ENCODE measurements at places on chromosomes 1 and 21.

GRCh38 chr1:204578867-204579664 is 62.9 kb downstream of the MDM4 start:
- no peak for DNase-seq

DNA sequence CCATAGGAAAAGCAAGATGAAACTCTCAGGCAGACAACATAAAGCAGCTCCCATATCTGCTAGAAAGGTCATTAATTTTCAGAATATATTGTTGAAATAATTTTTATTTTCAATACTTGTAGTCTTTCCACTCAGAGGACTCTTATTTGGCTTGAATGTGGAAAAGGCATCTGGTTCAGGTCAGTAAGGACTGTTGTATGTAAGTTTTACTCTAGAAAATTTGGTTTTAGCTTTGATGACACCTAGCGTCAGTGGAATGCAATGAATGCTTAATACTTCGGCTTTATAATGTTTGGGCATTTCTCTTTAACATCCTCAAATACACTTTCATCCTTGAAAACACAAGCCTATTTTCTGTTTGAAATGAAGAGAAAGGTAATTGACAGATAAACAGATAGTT is 63.3 kb downstream of the LRRC40 start:
- no peak for DNase-seq

GRCh38 chr21:25420831-25421230 is 186.4 kb downstream of the MRPL39 start:
- DNase-seq, result no peak

DNA sequence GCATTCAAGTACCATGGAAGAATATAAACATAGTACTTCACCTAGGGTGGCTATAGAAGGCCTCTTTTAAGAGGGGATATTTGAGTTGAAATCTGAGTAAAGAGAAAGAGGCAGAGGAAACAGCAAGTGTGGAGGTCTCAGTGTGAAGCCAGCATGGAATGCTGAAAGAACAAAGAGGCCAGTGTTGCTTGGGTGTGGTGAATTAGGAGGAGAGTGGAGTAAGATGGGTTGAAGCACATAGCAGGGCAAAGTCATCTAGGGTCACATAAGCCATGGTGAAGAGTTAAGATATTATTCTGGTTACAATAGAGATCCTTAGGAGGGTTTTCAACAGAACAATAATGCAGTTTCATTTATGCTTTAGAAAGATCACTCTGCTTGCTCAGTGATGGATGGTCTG is 37.5 kb downstream of the C1orf141 start:
- DNase-seq, result no peak

DNA sequence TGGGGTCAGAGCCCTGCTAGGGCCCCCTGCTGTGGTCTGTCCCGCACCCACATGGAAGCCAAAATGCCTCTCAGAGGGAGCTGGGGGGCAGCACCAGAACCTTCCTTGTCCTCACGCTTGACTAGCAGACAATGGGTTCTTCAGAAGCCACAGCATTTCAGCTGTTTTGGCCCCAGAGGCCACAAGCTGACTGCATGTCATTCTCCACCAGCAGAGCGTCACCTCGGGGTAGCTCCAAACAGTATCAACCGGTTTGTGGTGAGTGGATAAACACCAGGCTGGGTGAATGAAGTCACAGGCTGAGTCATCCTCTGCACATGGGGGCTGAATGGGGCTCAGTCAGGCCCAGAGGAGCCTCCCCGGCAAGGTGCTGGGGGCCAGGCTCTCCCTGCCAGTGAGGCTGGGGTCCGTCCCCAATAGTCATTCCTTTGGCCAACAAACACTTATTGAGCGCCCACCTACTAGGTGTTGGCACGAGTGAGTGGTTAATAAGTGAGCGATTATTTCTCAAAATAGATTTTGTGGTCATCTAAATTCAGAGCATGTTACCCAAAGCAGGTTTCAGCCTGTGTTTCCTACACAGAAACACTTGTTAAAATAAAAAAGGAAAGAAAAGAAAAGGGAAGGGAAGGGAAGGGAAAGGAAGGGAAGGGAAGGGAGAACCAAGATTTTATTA is 9.1 kb downstream of the OLIG1 start:
- DNase-seq, result peak; percentile 5

DNA sequence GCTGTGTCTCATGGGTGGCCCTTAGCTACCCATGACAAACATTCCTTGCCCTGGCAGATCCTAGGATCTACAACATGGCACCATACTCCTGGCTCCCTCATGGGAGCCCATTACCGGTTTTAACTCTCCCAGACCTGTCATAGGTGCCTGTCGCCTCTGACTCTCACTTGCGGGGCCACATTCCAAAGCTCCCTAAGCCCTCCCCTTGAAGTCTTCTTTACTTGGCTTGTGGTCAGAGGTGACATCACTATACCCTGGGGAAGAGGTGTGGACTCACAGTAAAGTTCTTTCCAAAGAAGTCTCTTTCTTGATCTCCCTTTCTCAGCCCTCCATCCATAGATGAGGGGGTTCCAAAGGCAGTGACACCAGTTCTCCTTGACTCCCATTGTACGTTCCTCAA is 5.4 kb upstream of the SLAMF9 start:
- no peak for DNase-seq

GRCh38 chr1:17052641-17053040 is 1.2 kb downstream of the SDHB start:
- DNase-seq, result no peak

GRCh38 chr1:118339400-118340124 is 154.5 kb upstream of the SPAG17 start:
- DNase-seq, result peak; percentile 82

- no peak for DNase-seq
Observed at GRCh38 chr21:42145569-42146272, 73.2 kb upstream of the ABCG1 start.

DNA sequence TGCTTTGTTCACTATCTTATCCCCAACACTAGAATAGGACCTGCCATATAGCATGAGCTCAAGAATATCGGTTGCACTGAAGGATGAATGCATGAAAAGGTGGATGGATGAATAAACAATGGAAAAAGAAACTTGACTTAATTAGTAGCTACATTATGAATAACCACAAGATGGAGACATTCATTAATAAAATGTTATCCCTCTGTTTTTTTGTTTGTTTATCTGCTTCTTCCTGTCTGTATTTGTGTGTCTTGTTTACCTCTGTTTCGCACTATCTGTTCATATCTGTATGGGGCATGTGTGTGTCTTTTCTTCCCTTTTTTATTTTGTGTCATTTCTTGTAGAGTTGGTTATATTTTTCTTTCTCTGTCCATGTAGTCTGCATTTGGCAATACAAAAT is 1.1 kb upstream of the OR14I1 start:
- no peak for DNase-seq

DNA sequence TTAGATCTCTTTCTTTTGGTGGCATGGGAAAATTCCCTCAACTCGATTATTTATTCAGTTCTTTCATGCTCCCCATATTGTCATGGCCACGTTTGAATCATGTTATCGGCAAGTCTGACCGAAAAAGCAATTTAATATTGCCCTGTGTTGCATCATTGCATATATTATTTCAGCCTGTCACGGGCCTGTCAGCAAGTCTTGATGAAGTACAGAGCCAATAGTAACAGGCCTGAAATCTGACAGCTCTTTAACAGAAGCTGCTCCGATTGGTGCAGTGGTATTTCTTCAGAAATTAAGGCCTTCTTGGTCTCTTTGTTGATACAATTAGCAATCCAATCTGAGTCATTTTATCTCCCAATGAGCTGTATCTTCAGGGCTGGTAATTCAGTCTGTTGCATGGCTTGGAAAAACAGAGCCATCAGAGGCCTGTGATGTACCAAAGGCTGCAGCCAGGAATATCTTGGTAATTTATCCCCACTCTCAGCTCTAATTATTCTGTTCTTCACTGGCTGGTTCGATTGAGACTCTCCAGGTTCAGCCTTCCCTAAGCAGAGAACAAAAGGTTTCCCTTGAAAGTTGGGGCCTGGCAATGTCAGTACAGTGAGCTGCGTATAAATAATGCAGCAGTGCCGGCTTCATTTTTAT is 149.5 kb downstream of the FGGY start:
- DNase-seq, result no peak

DNA sequence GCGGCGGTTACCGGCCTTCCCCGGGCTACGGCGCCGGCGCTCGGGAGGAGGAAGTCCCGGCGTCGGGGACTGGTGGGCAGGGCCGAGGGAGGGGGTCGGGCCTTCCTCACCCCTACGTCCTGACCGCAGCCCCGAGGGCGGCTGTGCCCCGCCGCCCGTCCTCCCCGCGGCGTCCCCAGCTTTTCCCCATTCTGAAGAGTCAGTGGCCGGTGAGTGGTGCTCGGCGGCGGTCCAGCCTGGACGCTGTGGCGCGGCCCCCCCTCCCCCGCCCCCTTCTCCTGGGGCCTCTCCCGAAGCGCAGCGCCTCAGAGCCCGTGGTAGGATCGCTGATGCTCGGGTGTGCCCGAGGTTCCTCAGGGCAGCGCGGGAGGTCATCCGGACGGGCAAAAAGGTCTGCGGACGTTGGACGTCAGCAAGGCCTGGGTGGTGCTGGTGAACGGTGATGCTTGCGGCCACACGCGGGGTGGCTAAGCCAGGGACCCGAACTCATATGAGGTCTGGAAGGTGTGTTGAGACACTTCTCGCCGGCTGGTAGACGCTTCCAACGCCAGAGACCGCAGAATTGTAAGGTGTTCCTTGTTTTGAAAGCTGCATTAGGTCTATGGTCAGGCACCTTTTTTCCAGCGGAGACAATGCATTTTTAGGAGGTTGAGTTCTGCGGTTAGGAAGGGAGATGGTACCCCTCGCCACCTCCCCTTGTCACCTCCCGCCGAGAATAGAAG is 725 bp downstream of the SLC25A33 start:
- DNase-seq, result no peak

DNA sequence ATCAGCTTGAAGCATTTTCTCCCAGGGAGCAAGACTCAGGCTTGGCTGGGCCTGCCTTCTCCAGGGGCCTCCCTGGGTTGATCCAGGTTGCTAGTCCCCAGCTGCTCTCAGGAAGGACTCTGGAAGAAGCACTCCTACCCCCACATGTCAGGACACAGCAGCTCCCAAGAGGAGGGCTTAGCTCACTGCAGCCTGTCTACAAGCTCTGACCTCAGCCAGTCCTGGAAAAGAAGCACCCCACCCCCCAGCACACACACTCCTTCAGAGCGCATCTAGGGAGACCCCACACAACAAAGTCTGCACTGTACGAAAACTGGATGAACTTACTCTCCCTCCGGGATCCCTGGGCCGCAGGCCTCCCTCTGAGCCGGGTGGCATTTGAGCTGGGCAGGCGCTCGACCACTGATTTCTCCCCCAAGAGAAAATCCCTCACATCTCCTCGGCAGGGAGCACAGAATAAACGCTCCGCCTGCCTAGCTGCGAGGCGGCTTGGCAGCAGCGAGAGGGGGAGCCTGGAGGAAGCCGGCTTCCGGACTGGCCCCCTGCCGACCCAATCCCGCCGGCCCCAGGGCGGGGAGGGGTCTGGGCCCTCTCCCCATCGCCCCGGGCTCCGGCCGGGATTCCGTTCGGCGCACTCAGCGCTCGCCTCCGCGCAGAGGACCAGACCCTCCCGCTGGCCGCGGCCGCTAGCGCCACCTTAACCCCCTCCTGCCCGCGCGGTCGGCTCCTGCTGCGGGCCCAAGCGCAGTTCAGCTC is at the start of gene KCNA2:
TSS of gene KCNA2 (minus strand) at position 458 of the 756 bp plus-strand sequence. CDS start 1,576 bp downstream, outside the sequence.
- DNase-seq, result no peak

GRCh38 chr1:95537176-95537575 is 303.2 kb downstream of the RWDD3 start:
- no peak for DNase-seq

- no peak for DNase-seq
Observed at GRCh38 chr1:167541610-167542009, 12.0 kb downstream of the CREG1 start.

DNA sequence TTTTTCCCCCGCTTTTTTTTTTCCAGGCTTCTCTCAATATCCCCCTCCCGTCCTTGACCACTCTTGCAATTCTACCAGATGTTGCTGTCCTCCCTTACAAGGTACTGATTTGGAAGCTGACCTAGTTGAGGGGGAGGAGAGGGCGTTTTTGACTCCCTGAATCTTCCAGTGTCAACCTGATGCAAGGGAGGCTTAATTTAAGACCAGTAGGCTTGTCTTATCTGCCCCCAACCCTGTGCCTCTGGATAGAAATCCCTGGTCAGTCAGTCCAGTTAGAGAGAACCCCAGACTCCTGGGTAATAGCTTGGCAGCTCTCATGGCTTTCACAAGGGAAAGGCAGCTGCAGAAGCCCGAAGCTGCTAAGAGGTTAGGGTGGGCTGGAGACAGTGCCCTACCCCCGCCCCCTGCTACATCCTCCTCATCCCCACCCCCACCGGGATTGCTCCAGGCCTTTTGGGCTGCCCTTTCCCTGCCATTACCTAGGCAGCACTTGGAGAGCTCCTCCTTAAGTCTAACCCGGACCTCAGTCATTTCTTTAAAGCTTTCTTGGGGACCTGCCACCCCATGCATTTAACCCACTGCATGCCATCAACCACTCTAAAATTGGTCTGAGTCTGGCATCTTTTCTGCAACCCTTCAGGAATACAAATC is 3.6 kb downstream of the ACKR1 start:
- no peak for DNase-seq

DNA sequence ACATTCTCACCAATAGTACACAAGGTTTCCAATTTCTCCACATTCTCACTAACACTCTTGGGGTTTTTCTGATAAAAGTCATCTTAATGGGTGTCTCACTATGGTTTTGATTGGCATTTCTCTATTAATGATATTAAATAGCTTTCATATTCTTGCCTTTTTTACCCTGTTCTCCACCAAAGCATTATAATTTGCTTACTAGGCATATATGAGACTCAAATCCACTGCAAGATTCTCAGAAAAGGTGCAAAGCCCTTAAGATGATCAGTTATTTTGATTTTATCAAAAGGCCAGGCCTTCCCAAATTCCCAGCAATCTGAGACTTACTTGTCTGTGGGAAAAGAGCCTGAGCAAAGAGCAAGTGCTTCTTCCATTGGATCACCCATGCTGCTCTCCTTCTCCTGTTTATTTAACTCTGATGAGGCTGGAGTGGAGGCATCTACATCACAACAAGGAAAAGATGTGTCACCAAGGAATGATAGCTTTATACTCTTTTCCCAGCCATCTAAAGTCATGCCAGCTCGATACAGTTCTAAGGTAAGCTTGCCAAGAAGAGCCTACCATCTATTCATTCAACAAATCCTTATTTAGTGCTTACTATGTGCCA is 24.6 kb downstream of the CLSPN start:
- DNase-seq, result no peak

DNA sequence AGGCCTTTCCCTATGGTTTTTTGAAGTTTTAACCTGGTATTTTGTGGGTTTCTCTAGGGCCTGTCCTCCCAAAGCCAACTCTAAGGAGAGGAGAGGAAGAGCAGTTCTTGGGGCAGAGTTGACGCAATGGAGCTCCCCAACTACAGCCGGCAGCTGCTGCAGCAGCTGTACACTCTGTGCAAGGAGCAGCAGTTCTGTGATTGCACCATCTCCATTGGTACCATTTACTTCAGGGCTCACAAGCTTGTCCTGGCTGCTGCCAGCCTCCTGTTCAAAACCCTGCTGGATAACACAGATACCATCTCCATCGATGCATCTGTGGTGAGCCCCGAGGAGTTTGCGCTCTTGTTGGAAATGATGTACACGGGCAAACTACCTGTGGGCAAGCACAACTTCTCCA is 38.2 kb downstream of the ZBTB40 start:
- no peak for DNase-seq

GRCh38 chr1:12434174-12434573 is 183.8 kb downstream of the DHRS3 start:
- peak; percentile 73 for DNase-seq

- DNase-seq, result no peak
Observed at GRCh38 chr21:45328198-45329091, 40.8 kb upstream of the POFUT2 start.
